Stimulated activated CD4-positive, alpha-beta T cell treated with anti-CD3 and anti-CD28 coated beads, Interleukin-2, amount 100 ng/mL, for 24 hours (primary cell): ENCODE measurements at places on chromosomes 4 and X.

GRCh38 chrX:27381419-27381818 lies 81.7 kb downstream of the PPP4R3C start:
- DNase-seq, result no peak

- DNase-seq, result no peak
These were observed 9.9 kb upstream of the GASK1B start for GRCh38 chr4:158182736-158183135.

DNA sequence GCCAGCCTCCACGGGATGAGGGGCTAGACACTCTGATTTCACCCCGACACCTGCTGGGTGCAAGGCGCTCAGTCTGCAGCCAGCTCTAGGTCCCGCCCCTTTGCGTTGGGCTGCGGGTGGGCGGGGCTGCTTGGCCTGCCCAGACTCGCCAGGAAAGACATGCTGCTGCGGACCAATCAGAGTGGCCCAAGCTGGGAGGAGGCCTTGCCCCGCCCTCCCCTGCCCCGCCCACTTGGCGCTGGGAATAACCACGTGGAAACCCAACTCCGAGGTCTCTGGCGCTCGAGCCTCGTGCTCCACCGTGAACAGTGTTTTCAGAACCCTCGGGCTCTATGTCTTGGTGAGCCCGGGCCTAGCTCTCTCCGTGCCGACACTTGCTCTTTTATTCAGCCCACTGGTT lies 5.3 kb upstream of the VMA21 start:
- no peak for DNase-seq

- no peak for DNase-seq
These were observed 33.5 kb upstream of the CYP2U1 start for GRCh38 chr4:107897823-107898222.

- no peak for DNase-seq
These were observed 11.0 kb upstream of the FGF5 start for GRCh38 chr4:80255329-80256095.

DNA sequence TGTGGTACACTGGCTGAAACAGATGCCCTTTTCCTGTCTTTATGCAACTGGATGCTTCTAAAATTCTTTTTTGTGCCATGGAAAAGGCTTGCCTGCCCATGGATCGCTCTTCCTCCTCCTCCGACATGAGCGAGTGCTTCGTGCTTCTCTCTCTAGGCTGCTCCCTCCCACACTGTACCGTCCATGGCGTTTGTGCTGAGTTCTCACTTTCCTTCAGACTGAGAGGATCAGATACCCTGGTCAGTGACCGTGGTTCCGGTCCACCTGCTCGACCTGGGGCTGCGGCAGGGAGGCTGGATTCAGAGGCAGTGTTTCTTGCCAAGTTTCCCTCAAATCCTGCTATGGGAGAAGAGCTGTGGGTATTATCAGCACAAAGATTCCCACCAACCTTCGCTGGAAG lies 10.2 kb upstream of the CLDN24 start:
- DNase-seq, result no peak

- no peak for DNase-seq
These were observed 106.0 kb upstream of the ARHGAP24 start for GRCh38 chr4:85368932-85369331.

DNA sequence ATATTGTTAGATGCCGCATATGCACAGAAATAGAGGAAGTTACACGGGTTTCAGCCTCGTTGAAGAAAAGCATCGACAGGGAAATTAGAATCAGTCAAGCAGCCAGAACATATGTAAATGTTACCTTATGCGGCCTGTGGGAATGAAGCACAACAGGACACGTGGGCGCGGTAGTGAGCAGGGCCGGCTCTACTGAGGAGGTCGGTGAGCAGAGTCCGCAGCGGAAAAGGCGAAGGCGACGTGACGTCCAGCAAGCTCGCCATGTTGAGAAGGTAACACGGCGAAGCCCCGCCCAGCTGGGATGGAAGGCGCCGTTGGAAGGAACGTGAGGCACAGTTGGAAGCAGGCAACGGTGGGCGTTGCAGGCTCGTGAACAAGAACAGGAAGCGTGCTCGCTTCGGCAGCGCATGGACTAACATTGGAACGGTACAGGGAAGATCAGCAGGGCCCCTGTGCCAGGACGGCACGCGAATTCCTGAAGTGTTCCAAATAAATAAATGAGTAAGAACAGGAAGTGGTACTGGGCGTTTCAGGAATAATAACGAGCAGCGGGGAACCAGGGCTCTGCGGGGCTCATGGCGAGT lies 54.6 kb downstream of the MTNR1A start:
- DNase-seq, result no peak

GRCh38 chr4:73575660-73576059 lies 44.6 kb downstream of the RASSF6 start:
- DNase-seq, result no peak

- DNase-seq, result no peak
These were observed 243.6 kb downstream of the NPFFR2 start for GRCh38 chr4:72275381-72275780.

- peak; percentile 13 for DNase-seq
These were observed 1.0 kb downstream of the NOA1 start for GRCh38 chr4:56976283-56976836.

DNA sequence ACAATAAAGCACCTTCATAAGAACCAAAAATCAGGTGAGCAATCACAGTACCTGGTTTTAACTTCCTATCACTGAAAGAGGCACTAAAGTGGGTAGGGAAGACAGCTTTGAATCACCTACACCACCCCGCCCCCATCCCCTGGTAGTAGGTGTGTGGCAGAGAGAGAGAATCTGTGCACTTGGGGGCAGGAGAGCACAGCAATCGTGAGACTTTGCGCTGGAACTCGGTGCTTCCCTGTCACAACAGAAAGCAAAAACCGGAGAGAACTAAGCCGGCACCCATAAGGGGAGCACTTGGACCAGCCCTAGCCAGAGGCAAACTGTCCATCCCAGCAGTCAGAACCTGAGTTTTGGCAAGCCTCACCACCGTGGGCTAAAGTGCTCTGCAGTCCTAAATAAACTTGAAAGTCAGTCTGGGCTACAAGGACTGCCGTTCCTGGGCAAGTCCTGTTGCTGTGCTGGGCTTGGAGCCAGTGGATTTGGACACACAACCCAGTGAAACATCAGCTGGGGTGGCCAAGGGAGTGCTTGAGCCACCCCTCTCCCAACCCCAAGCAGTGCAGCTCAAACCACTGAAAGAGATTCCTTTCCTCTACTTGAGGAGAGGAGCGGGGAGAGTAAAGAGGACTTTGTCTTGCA lies 32.1 kb downstream of the NDUFB11 start:
- DNase-seq, result no peak

DNA sequence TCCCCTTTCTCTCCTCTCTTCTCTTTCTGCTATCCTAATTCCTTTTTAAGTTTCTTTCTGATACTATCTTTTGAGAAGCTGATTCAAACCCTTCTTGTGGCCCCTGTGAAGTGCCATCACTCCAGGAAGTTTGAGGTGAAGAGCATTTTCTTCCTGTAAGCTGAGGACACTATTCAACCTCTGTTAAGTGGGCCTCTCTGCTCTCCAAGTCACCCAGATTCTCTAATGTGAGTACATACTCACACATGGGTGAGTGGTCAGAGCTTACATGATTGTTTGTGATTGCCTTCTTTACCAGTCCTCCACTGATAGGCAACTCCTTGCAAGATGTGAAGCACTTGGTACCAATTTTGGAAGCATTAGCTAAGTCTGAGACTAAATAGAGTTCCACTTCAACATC lies 18.4 kb upstream of the SMIM10L2A start:
- DNase-seq, result no peak

GRCh38 chr4:182297659-182298058 lies 54.5 kb downstream of the TENM3 start:
- DNase-seq, result no peak
